ENCODE measurements at places on chromosomes 7 and 10. TPM values are rescaled to one million over a fixed set of nuclear protein-coding genes. Genes with fewer than 3 reads are reported as not detected.

GRCh38 chr10:49285232-49285631 lies 13.7 kb upstream of the C10orf71 start:
- H3K27ac ChIP-seq = no peak overlapping the region
- H3K36me3 ChIP-seq = no peaks in the 10 kb centered on the region
- no peak overlapping the region for H3K4me3 ChIP-seq
- H3K27me3 ChIP-seq = no peaks in the 10 kb centered on the region
- DNase-seq = no peak
- no peaks in the 10 kb centered on the region for H3K4me1 ChIP-seq

GRCh38 chr7:106163257-106163656 lies 51.1 kb upstream of the SYPL1 start:
- H3K4me3 ChIP-seq = no peak overlapping the region
- no peak overlapping the region for H3K27ac ChIP-seq
- H3K27me3 ChIP-seq = no peaks in the 10 kb centered on the region
- no peak for DNase-seq
- no peaks in the 10 kb centered on the region for H3K4me1 ChIP-seq

DNA sequence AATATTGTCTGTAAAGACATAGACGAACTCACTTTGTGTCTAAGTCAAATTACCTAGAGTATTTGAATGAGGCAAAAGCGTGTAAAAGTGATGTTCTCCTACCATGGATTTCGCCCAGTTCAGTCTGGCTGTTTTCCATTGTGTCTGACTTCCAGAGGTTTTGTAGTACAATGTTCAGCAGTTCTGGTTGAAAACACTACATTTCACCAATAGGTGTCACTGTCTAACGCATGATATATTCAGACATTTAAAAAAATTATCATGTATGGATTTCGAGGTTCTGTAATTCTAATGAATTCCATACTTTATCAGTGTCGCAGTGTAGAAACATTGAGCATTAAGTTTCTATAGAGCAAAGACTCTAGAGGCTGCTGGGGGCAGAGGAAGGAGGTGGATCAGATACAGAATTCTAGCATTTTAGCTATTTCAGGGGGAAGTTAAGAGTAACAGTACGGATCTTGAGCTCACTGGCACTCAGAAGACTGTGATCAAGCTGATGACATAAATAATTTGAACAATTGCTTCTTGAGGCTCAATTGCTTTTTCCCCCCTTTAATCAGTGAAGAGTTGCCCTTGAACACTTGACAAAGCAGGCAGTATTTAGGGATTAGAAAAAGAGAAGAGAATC lies 196.9 kb upstream of the RHOBTB1 start:
- H3K36me3 ChIP-seq = no peaks in the 10 kb centered on the region
- DNase-seq = peak; percentile 35
- no peaks in the 10 kb centered on the region for H3K4me1 ChIP-seq

GRCh38 chr7:120421151-120421651 lies 148.2 kb downstream of the KCND2 start:
- no peak for DNase-seq
- H3K4me1 ChIP-seq = no peaks in the 10 kb centered on the region
- no peaks in the 10 kb centered on the region for H3K36me3 ChIP-seq
- H3K4me3 ChIP-seq = no peak overlapping the region
- H3K27ac ChIP-seq = no peak overlapping the region
- H3K27me3 ChIP-seq = no peaks in the 10 kb centered on the region

GRCh38 chr10:42490368-42490767 lies 148.0 kb downstream of the ZNF33B start:
- no peak for DNase-seq
- H3K27me3 ChIP-seq = no peaks in the 10 kb centered on the region
- no peak overlapping the region for H3K27ac ChIP-seq

DNA sequence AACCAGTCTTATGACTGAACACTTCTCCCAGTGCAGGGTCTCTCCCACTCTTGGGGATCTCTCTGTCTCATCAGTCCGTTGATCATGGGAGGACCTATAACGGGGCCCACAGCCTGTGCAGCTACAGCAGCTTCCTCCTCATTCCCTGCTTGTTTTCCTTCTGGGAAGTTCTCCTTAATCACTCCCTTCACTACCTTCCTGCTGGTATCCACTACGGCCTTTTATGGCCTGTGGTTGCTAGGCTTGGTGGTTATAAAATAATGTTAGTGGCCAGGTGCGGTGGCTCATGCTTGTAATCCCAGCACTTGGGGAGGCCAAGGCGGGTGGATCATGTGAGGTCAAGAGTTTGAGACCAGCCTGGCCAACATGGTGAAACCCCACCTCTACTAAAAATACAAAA lies 3.5 kb upstream of the ZNF282 start:
- H3K36me3 ChIP-seq = no peaks in the 10 kb centered on the region
- H3K4me1 ChIP-seq = peaks cover 14% of the 10 kb centered on the region
- no peak for DNase-seq
- H3K4me3 ChIP-seq = no peak overlapping the region
- H3K27ac ChIP-seq = no peak overlapping the region

DNA sequence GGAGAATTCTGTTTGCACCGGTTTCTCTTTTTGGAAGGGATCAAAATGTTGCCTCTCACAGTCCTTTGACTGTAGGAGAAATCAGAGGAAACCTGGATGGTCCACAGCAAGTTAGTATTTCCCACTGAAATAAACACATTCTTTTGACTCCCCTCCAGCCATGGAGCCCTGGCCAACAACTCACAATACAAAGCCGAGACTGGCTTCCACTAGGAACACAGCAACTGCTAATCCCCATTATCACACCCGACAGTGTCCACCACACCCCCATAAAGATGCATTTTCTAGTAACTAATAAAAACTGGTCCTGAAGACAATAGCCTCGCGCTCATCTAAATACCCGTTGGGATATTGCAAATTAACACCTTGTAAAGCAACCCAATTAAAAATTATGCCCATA lies 798 bp upstream of the MACROH2A2 start:
- peaks cover 4% of the 10 kb centered on the region for H3K27me3 ChIP-seq
- no peak overlapping the region for H3K27ac ChIP-seq
- DNase-seq = no peak
- H3K4me3 ChIP-seq = no peak overlapping the region
- H3K4me1 ChIP-seq = peaks cover 23% of the 10 kb centered on the region

DNA sequence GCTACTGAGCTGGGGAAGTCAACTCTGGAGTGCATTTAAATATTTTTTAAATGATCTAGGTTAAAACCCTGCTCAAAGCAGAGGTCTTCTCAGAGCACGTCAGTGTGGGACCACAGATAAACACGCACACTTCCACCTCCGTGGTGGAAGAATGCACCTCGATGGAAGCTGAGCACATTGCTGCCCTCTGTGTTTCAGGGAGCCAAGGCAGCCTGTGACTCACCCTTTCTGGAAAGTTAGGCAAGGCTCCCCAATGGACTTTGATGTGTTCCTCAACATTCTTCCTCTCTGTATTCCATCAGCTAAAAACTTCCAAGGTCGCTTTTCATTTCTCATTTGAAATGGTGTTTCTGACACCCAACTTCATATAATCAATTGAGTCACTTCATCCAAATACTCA lies 170.8 kb upstream of the KMT2E start:
- no peaks in the 10 kb centered on the region for H3K36me3 ChIP-seq
- no peak overlapping the region for H3K27ac ChIP-seq
- no peaks in the 10 kb centered on the region for H3K4me1 ChIP-seq
- no peaks in the 10 kb centered on the region for H3K27me3 ChIP-seq

GRCh38 chr7:130956417-130957136 lies 222.6 kb upstream of the KLF14 start:
- no peaks in the 10 kb centered on the region for H3K36me3 ChIP-seq
- H3K27me3 ChIP-seq = no peaks in the 10 kb centered on the region
- H3K27ac ChIP-seq = no peak overlapping the region
- H3K4me3 ChIP-seq = no peak overlapping the region
- no peak for DNase-seq
- no peaks in the 10 kb centered on the region for H3K4me1 ChIP-seq

DNA sequence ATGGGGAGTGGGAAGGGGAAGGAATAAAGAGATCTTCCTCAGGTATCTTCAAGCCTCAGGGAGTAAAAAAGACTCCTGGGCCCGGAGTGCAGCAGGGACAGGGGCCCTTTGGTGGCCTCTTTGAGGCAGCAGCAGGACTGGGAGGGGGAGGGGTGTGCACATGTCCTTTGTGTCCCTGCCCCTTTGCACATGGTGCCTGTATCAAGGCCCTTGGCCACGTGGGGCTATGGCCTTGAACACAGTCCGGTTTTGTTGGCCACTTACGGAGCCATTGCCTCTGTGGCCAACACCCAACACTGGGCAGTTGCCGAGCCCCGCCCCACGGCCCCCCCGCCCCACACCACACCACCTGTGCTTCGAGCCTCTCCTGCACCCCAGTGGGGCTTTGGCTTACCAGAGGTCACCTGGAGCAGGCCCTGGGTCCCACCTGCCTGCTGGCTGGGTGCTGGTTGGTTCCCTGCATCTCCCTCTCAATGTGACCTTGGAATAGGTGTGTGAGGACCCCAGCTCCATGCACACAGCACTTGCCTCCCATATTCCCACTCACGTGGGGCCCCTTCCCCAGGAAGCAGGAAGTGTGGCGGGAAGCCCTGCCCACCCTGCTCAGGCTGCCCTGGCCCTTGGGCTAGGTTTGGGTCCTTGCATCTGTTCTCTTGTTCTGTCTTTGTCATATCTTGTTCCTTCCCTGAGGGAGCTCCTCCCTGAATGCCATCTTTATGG lies 5.4 kb downstream of the SAP25 start:
- no peaks in the 10 kb centered on the region for H3K36me3 ChIP-seq
- peak; percentile 93 for DNase-seq
- no peak overlapping the region for H3K4me3 ChIP-seq
- H3K27me3 ChIP-seq = no peaks in the 10 kb centered on the region

GRCh38 chr7:28623105-28623730 lies 210.9 kb downstream of the CREB5 start:
- no peak overlapping the region for H3K4me3 ChIP-seq
- no peak overlapping the region for H3K27ac ChIP-seq

DNA sequence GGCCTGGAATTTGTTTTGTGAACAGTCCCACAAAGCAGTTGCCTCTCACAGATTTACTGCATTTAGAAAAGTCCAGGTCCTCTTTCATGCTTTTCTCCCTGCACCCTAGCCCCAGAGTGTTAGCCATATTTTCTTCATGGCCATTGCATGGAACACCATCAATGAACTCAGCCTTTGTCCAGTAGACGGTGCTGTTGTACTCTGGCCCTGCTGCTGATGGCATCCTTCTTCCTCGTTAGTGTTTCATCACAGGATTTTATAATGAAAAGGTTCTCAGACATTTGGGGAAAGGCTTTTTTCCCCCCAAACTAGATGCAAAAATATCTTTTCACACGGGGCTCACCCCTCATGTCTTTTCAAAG lies 93.0 kb upstream of the SLC25A13 start:
- H3K4me3 ChIP-seq = no peak overlapping the region
- H3K4me1 ChIP-seq = no peaks in the 10 kb centered on the region
- peak; percentile 24 for DNase-seq
- H3K27ac ChIP-seq = no peak overlapping the region
- H3K27me3 ChIP-seq = no peaks in the 10 kb centered on the region

DNA sequence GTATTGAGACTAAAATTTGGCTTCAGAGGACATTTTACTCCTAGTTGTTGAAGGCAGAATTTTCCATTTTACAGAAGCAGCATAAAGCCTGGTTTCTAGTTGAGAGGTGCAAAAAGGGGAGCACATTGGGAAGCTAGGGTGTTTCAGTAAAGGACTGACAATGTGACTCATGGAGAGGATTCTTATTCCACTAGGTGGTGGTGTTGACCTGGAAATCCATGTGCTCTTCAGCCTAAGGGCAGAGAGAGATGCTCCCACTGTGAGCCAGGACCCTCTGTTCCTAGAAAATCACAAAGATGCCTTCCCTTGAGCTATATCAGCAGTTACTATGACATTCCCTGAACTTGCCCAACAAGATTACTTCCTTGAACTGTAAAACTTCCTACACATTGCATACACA lies 687.8 kb downstream of the IPMK start:
- no peaks in the 10 kb centered on the region for H3K4me1 ChIP-seq
- no peak overlapping the region for H3K27ac ChIP-seq
- H3K36me3 ChIP-seq = no peaks in the 10 kb centered on the region
- H3K4me3 ChIP-seq = no peak overlapping the region

GRCh38 chr7:34844936-34845665 lies 187.1 kb downstream of the NPSR1 start:
- DNase-seq = no peak
- no peaks in the 10 kb centered on the region for H3K36me3 ChIP-seq
- H3K27ac ChIP-seq = no peak overlapping the region
- H3K4me3 ChIP-seq = no peak overlapping the region
- H3K4me1 ChIP-seq = no peaks in the 10 kb centered on the region
- H3K27me3 ChIP-seq = no peaks in the 10 kb centered on the region

The CNPY1 gene
- not detected for total RNA-seq

The ADRA2A gene
- 115 TPM for total RNA-seq

Measured in body of pancreas (tissue), 4 donors.